ENCODE measurements at places on chromosomes 1 and 21.

DNA sequence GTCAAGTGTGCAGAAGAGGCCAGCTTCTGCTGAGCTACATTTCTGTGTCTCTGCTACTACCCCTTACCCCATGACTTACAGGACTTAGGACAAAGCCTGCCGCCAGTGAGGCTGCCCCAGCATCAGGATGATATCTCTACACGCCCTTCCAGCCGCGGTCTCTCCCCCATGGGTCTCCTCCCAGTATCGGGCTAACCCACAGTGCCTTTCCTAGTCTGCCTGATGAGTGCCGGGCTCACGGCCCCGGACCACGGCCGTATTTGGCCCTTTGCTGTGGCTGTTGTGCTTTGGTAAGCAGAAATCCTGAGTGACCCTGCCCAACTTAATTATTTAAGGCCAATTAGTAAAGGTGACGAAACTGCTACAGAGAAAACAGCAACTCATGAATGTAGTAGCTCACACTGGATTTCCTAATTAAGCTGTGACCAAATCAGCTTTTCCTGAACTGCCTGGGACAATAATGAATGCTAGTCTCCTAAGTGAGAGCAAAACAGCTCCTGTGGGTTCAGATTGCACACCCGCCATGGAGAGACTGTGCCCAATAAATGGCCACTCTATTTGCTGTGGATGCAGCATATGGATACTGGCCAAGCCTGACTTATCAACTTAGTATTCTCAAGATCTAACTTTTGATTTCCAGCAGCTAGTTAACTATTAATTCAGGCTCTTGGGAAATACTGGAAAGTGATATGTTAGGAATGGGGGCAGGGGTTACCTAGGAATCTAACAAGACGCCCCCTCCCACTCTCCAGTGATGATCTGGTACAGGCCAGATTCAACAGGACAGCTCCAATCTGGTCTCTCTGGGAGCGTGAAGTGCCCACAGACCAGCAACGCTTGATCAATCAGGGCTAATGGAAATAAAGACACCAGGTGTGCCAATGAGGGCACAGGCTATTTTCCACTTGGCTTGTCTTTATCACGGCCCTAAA lies 123.3 kb upstream of the IFFO2 start:
- no peak for DNase-seq

GRCh38 chr21:32994305-32994704 lies 31.4 kb upstream of the OLIG2 start:
- no peak for DNase-seq

DNA sequence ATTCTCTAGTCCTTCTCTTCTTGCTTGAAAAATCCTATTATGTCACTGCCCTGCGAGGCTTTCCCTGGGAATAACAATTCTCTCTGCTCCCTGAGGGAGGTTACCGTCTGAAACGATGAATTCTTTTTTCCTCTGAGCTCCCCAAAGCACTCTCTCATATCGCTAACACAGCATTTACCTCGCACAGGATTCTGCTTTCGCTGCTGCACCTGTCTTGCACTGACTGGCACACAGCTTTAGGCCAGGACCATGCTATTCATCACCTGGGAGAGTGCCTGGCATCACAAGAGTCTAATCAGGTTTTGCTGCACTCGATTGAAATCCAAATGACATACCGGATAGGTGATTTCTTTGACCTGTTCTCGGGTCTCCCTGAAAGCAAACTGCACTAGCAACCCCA lies 52.8 kb upstream of the GNG4 start:
- DNase-seq, result no peak

- DNase-seq, result no peak
These were observed 42.5 kb downstream of the LAMC2 start for GRCh38 chr1:183228347-183229220.

- DNase-seq, result no peak
These were observed 117.7 kb upstream of the SLC44A3 start for GRCh38 chr1:94702442-94702815.

- DNase-seq, result no peak
These were observed 143.1 kb downstream of the S1PR1 start for GRCh38 chr1:101379950-101380349.

DNA sequence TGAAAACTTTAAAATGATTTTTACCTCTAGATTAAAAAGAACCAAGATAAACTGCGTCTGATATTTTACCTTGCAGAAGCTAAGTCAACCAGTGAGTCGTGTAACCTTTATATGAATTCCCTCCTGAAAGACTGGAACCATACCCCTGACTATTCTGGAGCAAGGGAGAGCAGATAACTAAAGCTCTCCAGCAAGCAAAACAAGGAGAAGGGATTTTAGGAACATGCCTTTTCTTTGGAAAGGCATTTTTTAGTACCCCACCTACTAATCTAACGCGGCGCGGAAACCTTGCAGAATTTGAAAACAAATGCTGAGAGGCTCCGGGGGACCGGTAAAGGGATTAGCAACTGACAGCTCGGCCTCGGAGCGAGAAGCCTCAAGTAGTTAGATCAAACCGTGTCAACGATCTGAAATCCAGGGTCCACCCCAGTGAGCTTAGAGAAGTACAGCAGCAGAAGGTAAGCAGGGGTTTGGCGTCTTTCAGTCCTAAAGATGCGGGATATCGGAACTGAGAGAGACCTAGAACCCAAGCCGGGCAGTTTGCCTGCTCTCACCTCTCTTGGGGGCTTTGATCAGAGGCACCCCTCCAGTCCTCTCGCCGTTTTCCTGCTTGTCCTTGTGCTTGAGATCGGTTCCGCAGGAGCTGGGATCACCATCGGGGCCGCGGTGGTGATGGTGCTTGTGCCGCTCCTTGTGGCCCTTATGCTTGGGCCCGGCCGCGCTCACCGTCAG lies 954 bp downstream of the RSBN1 start:
- DNase-seq, result no peak

GRCh38 chr1:77977989-77978292 lies 931 bp downstream of the FUBP1 start:
- DNase-seq, result no peak

GRCh38 chr1:205495237-205495823 lies 9.1 kb upstream of the CDK18 start:
- peak; percentile 88 for DNase-seq

GRCh38 chr1:194889310-194889709 lies 1702.9 kb upstream of the B3GALT2 start:
- DNase-seq, result no peak

GRCh38 chr1:237016626-237017025 lies 12.4 kb upstream of the MT1HL1 start:
- DNase-seq, result no peak

GRCh38 chr1:156146020-156146768 lies 7.2 kb upstream of the SEMA4A start:
- DNase-seq, result no peak

DNA sequence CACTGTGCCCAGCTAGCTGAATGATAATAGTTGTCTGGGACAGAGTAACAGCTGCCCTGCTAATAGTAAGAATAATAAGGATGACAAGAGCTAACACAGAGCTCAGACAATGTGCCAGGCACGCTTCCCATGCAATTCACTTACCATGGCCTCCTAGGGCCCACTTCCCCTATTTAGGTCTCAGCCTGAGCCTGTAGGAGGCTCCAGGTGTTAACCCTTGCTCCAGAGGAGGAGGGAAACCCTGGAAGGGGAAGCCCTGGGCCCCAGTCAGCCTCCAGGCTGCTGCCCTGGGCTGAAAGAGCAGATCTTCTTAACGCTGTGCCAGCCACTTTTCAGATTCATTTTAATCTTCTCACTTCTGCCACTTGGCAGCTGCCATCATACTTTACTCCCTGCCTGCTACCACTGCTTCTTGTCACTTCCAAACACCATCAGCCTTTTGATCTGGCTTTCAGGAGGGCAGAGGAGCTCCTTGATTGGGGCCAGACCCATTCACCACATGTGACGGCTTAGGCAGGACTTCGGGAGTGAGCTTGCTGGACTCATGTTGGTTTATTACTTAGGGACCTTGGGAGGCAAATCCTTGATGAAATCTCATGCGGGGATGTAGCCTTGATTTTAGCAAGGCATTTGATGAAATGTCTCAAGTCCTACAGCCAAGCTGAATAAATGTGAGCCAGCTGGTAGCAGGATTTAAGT lies 66.7 kb upstream of the PARP1 start:
- DNase-seq, result no peak

DNA sequence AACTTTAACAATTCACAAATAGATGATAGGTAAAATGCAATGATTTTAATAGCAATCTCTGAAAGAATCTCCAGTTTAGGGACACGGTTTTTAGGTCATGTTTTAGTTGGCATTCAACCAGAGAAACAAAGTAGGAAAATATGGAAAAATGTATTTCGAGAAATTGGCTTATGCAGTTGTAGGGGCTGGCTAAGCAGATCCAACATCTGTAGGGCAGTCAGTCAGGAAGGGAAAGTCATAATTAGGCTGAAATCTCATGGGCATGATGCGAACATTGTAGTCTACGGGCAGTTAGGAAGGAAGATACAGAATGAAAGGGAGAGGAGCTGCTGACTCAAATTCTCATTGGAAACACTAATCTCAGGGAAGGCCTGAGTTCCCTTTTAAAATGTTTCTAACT lies 1276.0 kb upstream of the ADGRL4 start:
- DNase-seq, result no peak

DNA sequence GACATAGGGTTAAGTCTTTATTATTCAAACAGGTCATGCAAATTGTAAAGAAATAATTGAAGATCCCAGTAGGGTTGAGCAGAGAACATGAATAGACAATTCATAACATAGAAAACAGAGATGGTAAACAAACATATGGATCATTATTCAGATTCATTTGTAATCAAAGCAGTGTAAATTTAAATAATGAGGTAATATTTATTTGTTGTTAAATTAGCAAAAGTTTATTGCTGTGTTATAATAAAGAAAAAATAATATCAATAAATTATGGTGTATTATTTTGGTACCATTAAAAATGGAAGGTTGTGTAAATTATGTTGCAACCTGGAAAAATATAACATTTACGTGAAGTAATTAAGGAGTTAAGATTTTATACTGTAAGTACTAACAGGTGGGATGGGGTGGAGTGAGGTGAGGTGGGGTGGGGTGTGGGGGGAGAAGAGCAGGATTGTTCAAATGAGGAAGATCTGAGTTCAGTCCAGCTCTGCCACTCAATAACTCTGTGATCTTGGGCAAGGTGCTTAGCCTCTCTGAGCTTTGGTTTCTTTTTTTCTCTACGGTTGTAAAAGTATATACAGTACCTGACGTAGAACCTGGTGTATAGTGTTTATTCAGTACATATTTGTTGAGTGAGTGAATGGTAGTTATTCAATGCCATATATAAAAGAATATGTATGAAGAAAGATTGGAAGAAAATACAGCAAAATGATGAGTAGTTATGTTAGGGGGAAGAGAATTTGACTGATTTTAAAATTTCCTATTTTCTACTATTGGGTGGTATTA lies 140.3 kb upstream of the KIF26B start:
- DNase-seq, result no peak

DNA sequence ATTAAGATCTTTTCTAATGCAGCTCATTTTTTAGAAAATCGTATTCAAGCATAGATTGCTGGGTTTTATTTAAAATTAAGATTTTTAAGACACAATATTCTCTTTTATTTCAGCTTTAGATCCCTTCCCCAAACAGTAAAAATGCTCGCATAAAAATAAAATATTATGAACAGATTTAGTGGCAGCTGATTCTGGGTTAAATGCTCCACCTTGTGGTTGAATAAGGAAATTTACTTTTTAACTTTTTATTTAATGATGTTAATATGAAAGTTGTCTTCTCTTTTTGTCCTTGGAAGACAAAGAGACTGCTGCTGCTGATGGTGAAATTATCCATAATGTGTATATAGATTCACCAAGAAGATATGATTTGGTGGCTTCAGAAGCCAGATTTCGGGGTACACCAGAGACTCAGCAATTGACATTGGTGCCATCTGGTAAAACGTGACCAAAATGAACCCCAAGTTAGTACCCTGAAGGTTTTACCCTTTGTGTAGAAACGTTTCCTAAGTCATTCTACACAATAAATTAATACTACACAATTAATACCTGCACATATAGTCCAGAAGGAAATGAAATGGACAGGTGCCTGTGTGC lies 128.0 kb downstream of the ADAMTS1 start:
- no peak for DNase-seq

DNA sequence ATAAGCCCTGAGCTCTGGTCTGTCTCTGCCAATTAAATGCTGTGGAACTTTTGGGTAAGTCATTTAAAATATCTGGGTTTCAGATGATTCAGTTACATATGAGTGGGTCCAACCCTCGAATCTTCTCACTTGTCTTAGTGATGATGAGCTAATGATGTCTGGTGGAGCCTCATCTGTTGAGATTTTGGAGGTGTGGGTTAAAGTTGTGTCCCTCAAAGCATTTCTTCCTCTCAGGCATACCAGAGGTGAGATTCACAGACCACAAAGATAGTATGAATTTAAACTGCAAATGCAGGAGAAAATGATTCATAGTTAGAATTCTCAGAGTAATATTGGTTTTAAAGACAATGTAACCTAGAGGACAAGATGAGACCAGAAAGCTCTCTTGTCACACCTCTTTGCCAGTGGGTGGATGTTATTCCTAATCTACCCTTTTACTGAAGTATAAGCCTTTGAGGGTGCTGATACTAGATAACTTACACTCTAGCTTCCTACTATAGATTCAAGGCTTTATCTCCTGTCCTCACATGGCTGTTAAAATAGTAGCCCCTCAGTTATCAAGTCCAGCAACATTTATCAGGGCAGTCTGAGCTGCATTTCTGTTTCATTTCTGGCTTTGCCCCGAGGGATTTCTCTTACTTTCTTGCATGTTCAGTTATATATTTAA lies 90.7 kb downstream of the MT1HL1 start:
- no peak for DNase-seq

DNA sequence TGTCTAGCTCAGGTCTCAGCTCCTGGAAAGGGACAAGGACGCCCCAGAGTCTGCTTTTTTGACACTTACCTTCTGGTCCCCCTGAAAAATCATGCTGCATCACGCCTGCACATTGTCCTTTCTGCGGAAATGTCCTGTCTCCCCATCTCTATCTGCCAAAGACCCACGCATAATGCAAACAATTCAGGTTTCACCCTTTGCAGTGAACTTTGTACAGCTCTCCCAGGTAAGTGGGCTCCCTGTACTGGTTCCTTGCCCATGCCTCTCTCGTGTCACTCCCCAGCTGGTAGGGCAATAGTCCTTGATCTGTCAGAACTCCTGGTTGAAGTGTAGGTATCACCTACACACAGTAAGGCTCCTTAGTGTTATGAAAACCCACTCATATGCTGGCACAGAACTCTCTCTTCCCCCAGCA lies 102.9 kb upstream of the IRF2BP2 start:
- DNase-seq, result no peak

GRCh38 chr1:205442051-205442725 lies 13.7 kb downstream of the BLACAT1 start:
- no peak for DNase-seq

DNA sequence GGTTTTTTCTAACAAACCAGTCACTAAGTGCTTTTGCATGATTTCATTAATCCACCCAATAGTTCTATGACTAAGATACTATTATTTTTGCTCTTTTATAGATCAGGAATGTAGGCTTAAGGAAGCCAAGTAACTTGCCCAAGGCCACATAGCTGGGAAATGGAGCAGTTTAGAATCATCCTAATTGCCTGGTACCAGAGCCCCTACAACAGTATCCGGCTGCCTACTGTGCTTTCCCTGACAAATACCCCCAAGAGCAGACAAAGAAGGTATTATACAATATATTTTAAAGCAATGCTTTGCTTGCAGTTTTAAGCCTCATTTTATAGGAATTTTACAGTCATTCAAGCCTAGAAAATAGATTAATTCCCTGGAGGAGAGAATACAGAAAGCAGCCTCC lies 45.5 kb upstream of the RASAL2 start:
- no peak for DNase-seq

All from cardiac septum (tissue), 1 donor.